ENCODE measurements at places on chromosomes 2 and 18.

GRCh38 chr18:23540867-23541266 lies 37.6 kb downstream of the RMC1 start:
- DNase-seq, result peak; percentile 95

GRCh38 chr18:44699572-44700261 lies 19.0 kb downstream of the SETBP1 start:
- no peak for DNase-seq

GRCh38 chr2:234611209-234611608 lies 114.3 kb upstream of the ARL4C start:
- DNase-seq, result peak; percentile 33

DNA sequence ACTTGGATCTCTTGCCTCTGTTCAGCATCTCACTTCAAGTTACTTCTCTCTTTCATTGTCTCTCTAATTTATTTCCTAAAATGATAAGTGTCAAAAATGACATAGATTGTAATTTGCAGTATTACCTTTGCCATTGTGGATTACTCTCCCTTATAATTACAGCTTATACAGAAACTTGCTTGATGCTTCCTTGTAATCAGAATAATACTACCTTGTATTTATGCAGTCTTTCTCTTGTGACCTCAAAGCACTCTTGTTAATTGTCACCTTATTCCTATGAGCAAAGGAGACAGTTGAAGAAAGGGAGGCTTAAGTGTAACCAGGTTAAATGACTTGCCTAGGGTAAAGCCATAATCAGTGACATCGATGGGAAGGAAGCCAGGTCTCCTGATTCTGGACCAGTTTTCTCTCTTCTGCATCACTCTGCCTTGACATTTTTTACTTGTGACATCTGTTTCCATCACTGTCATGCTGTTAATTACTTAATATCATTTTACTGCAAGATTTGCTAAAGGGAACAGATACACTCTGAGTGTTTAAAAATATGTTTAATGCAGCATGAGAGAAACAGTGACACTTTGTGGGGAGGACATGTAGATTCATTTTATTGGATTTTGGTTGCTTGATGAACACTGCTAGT lies 388.6 kb downstream of the PARD3B start:
- no peak for DNase-seq

DNA sequence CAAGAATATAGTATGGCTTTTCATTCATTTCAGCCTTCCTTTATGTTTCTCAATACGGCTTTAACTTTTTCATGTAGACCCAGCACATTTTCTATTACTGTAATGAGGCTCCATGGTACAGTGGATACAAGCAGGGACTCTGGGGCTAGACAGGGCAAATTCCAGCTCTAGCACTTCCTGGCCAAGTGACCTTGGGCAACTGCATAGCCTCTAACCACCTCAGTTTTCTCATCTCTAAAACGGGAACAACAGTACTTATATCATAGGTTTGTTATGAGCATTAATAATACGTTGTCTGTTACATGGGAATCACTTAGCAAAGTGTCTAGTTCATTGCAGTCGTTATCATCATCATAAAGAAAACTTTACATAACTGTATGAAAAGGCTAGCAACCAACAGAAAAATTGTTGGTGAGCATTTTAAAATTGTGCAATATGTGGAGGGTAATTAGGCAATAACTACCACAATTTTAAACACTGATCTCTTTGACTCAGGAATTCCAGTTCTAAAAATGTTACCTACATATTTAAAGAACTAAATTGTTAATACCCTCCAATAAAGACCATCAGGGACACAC lies 13.7 kb upstream of the RMDN2 start:
- DNase-seq, result no peak

All from hematopoietic multipotent progenitor cell treated with erythropoietin and hydrocortisone succinate and interleukin-3 and kit ligand, for 4 days (in vitro differentiated cells).